Stomach (tissue), 19 donors: ENCODE measurements at places on chromosomes 13 and 19.

GRCh38 chr13:81394640-81395039 is 1053.7 kb upstream of the SPRY2 start:
- DNase-seq, result no peak

- peak; percentile 96 for DNase-seq
Measured at GRCh38 chr19:36489920-36490415, 607 bp upstream of the ZNF566 start.

DNA sequence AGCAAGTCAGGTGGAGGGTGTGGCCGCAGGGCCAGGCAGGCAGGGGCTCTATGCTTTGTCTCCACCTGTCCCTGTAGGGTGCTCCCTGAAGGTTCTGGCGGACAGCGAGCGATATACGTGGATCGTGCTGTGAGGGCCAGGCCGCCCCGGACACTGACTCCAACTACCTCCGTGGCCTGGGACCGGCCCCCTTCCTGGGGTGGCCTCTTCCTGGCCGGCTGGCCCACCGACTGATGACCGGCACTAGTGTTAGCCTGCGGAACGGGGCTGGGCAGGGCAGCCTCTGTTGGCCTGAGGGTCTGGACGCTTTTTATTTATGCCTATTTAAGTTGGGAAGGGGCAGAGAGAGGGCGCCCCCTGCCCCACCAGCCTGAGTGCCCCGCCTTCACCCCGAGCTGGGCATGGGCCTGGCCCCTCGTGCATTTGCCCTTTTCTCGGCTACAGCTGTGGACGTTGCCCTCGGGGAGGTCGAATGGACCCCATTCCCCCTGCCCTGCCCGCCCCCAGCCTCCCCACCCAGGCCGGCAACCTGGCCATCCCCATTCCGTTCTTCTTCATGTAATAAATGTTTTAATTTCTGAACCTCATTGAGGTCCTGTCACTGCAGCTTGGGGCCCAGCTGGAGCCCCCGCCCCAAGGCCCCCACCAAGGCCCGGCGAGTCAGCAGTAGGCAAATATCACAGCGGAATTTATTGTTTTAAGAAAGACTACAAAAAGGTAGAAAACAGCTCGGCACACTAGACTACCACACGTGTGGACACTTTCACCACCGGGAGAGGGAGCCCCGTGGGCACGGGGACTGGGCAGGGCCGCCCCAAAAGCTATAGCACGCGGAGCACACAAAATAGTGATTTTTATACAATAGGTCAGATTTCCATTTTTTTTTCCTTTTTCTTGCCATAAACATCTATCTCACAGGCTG is 8.8 kb downstream of the DCAF15 start:
- no peak for DNase-seq

DNA sequence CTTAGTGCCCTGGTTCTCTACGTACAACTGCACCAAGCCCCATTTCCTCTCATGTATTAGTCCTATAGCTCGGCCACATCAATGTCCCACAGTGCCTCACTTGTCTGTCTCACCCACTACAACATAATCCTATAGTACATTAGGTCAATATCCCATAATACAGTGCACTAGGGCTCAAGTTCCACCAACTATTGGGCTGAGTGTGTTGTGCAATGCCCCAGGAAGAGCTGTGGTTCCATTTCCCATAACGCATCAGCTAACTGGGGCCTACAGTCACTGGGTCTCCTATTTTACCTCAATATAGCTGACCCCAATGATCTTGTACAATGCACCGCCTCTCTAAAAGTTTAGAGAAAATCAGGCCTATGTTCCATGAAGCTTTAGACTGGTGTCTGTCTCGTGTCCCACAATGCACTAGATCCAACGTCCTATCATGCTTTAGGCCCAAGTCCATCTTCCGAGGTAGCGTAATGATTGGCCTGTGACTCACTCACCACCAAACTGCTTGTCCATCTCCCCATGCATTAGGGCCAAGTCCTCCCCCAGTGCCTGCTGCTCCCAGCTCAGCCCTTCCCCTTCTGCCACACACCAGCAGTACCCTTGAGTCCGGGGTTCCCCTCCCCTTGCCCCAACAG is 21.8 kb downstream of the TSKS start:
- DNase-seq, result no peak

- no peak for DNase-seq
Measured at GRCh38 chr19:35730326-35730725, 11.9 kb downstream of the IGFLR1 start.

GRCh38 chr19:8445488-8446001 is 770 bp downstream of the HNRNPM start:
- DNase-seq, result peak; percentile 67

- peak; percentile 67 for DNase-seq
Measured at GRCh38 chr19:14383661-14384555, 2.7 kb downstream of the ADGRE5 start.

DNA sequence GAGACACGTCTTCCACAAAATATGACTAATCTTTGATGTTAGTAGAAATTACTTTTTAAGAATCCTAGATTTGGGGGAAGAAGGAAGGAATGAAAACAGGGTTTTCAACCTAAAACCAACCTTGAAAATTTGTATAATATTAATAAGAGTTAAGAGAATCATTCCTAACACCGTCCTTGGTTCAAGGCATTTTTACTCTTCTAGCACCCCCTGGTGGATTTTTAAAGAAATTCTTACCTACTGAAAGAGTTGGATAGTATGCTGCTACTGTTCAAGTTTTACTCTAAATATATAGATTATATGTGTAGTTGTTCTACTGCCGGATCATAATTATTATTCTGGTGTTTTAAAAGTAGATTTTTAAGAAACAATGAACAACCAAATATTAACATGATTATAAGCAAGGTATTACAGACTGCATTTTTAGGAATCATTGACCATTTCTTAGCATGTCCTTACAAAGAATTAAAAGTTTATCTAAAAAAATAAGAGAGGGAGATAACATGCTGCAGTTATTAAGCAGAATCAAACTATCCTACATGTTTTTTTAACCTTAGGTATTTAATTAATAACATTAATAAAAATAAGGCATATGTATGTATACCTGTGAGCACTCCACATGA is 7.4 kb upstream of the SLITRK6 start:
- DNase-seq, result no peak
